ENCODE measurements at places on chromosomes 7 and 10.

- no peak for DNase-seq
These were observed 626.1 kb upstream of the NRG3 start for GRCh38 chr10:81248886-81249285.

- no peak for DNase-seq
These were observed 445.2 kb downstream of the KCNMA1 start for GRCh38 chr10:77192402-77192801.

DNA sequence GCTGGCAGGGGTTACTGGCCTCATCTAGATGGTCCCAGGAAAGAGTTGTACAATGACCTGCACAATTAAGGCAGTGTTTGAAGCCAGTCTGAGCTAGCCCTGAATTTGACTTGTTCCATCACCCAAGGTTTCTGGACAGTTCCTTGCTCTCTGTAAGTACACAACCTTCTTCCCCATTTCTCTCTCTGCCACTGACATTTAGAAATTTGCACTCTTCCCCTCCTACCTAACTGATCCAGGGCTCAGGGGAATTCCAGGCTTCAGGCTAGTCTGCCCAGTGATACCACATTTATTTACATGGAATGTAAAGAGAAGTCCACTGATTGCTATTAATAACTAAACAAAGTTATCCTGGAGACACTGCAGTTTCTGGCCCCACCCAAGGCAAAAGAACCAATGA, 139.0 kb upstream of the GPR26 start:
- DNase-seq = no peak

- peak; percentile 17 for DNase-seq
These were observed 96.6 kb upstream of the LRRN3 start for GRCh38 chr7:110994028-110994967.

GRCh38 chr7:150998341-150998740, 7.5 kb downstream of the NOS3 start:
- no peak for DNase-seq

DNA sequence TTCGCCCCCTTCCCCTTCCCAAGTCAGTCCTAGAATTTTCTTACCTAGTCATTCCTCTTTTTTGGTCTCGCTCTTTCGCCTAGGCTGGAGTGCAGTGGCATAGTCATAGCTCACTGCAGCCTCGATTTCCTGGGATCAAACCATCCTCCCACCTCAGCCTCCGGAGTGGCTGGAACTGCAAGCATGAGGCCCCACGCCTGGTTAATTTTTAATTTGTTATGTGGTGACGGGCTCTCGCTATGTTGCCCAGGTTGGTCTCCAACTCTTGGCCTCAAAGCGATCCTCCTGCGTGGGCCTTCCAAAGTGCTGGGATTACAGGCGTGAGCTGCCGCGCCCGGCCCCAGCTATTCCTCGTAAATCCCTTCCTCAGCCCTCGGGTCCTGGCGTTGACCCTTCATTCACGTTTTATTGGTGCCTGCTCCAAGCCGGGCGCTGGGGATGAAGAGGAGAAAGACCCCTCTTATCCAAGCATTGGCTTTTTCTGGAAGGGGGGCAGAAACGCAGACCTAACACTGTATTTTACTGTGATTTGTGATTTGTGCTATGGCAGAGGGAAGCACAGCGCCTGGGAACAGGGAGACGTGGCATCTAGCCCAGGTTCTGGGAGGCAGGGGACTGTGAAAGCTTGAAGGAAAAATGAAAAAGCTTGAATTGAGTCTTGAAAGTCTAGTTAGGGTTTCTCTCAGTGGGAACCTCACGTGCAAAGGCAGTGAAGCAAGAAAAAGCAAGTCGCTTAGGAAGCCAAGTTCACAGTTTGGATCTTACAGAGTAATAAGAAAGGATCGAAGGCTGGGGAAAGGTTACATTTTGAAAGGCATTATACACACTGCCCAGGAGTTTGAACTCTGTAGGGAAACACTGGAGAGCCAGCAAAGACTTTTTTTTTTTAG, 516 bp downstream of the ZNHIT1 start:
- DNase-seq = no peak

GRCh38 chr10:716821-717220, 27.4 kb upstream of the DIP2C start:
- peak; percentile 4 for DNase-seq

- DNase-seq = no peak
These were observed 170.9 kb upstream of the AOAH start for GRCh38 chr7:36895192-36895591.

- DNase-seq = no peak
These were observed 492.0 kb downstream of the KIF20B start for GRCh38 chr10:90193240-90193985.

- DNase-seq = no peak
These were observed 138.9 kb upstream of the PPIF start for GRCh38 chr10:79208251-79208983.

DNA sequence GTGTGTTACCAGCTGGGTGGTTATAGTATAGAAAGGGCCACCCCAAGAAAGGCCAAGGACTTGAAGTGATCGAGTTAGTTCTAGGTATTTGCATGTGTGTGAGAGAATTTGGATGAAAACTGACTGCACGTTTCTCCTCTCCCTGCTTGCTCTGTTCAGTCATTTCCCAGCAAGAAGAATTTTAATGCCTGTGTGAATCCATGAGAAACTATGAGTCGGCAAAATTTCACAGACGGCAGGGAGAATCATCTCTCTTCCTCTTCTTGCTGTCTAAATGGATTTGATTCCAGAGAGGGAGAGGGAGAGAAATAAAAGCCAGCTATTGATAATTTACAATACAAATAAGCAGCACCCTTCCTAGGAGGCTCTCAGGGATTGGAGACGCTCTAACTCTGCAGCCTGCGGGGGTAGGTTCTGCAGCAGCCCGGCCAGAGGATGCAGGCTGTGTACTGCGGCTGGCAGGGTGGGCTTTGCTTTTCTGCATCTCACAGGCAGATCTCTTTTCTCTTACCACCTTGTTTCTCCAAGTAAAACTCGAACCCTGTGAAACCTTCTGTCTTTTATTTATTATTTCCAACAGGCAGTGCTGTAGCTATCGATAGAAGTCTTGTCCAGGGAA, 183.6 kb downstream of the TCF7L2 start:
- no peak for DNase-seq

All from hematopoietic multipotent progenitor cell treated with erythropoietin and hydrocortisone succinate and interleukin-3 and kit ligand, for 8 days (in vitro differentiated cells).